ENCODE measurements at places on chromosomes 3 and 15.

DNA sequence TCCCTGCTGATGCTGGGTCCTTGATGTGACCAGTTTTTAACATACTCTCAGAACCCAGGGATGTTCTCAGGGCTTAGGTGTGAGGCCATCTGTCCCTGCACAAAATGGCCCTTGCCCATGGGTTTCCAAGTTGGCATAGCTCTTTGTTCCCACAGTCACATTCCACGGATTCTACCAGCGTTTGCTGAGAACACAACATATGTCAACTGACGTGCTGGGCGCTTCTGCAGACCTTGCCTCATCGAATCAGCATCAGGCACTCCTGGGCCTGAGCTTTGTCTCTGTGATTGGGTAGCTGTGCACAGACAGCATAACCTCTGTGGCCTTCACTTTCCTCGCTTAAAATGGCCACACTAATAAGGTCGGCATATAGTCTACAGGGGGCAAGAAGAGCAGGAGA, 69.0 kb downstream of the MGLL start:
- DNase-seq: no peak

DNA sequence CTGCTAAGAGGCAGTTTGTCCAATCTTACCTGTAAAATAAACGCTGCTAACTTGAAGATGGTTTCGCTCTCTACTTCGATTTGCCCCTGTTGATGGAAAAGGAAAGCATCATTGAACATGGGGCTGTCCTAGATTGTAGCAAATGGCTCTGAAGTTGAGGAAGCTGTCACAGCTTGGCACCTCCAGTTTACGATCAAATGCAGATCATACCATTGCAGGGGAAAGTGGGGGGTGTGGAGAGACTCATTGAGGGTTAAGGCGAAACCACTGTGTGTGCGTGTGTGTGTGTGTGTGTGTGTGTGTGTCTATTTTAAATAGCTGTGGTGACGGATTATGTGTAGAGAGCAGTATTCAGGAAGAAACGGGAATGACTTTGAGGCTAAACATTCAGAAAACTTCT, 127.6 kb upstream of the LMOD3 start:
- DNase-seq: peak; percentile 83

DNA sequence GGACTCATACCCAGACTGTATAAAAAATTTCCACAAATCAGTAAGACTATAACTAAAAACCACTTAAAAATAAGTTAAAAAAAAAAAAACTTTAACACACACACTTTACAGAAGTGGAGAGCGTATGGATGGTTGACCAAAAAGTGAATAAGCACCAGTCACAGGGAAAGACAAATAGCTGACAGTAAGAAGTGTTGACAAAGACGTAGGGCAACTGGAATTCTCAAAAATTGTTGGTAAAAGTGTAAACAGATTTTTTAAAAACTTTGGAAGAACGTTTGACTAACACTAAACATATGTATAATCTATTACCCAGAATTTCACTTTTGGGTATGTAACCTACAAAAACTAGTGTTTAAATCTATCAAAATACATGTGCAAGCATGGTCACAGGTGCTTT, 73.7 kb downstream of the TMEM212 start:
- no peak for DNase-seq

- peak; percentile 81 for DNase-seq
These were observed at the start of gene SATB1 for GRCh38 chr3:18424729-18425640. SATB1 (minus strand) TSS chr3:18425339; CDS start chr3:18420967, 4,372 bp downstream.

DNA sequence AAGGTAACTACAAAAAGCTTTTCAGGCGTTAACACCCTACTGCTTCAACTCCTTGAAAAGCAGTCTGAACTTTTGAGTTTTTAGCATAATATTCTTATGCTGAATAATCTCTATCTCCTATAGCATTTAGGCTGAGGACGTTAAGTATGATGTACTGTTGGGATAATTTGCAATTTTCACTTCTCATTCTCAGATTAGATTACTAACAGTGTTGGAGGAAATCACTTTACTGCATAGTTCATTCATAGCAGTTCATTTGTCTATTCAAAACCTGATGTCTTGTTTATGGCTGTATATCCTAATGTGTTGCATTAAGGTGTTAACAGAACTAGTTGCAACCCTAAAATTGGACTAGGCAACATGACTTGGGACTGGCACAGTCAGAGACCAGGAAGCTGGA, 983.1 kb downstream of the FHIT start:
- no peak for DNase-seq

All from astrocyte of the hippocampus (primary cell).